ENCODE measurements at places on chromosomes 4 and X. TPM values are rescaled to one million over a fixed set of nuclear protein-coding genes. Genes with fewer than 3 reads are reported as not detected.

RHOH gene
- 83.6 TPM for total RNA-seq

DNA sequence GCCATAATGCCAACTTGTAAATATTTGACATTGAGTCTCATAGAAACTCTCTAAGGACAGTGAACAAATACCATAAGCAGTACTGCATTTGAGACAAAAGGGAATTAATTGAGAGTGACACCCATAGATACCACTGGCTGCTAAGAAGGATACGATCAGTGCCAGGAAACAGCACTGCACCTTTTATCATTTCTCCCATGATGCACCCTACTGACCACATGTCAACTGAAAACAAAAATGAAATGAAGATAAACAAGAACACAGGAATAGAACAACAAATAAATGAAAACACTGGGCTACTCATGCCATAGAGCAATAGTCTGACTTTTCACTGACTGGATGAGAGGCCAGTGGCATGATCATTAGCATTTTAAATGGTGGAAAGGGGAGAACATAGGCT is 270.8 kb downstream of the MAPK10 start:
- DNase-seq: no peak

DNA sequence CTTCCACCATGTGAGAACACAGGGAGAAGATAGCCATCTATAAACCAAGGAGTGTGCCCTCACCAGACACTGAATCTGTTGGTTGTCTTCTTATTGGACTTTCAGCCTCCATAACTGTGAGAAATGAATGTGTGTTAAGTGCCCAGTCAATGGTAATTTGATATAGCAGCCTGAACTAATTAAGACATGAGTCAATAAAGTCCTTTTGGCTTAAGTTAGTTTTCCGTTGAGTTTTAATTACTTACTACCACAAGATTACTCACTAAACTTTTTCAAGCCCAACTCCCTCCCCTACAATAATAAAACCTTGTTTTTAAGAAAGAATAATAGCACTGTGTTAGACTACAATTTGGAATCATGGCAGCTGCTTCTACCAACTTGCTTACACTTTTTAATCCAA is 324.2 kb downstream of the PCDH19 start:
- no peak for DNase-seq

DNA sequence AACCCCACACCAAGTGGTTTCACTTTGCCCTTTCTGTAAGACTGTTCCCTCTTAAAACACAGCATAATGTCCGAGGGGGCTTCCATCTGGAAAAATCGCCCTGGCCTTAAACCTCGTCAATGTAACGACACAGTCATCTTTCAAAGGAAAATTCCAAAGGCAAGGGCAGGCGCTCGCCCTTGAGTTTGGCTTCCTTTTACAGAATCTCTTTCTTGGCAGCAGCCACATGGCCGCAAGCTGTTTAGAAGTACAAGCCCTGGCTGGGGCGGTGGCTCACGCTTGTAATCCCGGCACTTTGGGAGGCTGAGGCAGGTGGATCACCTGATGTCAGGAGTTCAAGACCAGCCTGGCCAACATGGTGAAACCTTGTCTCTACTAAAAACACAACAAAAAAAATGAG is 27.1 kb upstream of the GRPEL1 start:
- DNase-seq: no peak

GRCh38 chr4:79174490-79175252 is 151.2 kb downstream of the NAA11 start:
- no peak for DNase-seq

GRCh38 chr4:5206016-5206790 is 154.9 kb downstream of the STK32B start:
- DNase-seq: no peak

DNA sequence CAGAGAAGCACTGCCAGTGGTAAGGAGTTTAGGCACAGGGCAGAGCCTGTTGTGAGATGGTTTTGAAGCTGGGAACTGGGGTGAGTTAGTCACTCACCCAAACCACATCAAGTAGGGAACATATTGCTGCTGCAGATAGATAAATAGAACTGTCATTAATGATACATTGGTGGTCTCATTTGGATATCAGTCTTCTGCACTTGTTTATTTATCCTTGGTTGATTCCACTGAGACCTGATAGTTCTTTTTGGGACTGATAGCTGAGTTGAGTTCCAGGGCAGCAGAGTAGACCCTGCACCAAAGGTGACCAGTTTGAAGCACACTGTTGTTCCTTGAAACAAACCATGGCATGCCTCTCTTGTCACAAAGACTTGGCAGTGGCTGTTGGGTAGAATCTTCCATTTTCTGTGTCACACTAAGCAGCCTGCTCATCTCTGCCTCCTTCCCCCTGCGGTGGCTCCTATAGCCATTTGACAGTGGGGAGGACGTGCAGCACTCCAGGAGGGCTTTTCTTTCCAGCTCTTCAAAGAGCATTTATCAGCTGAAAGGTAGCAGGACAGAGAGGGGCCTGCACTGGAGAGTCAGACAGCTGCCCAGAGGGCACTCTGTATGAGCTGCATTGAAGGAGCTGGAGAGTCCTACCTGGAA is 59.7 kb upstream of the TMEM164 start:
- no peak for DNase-seq

- no peak for DNase-seq
Observed at GRCh38 chrX:109855501-109855900, 122.4 kb upstream of the ACSL4 start.
